8988T (cell line): ENCODE measurements at places on chromosomes 3 and 15.

- DNase-seq: no peak
These were observed 41.7 kb upstream of the CAPN7 start for GRCh38 chr3:15164340-15164739.

- no peak for DNase-seq
These were observed 50.8 kb downstream of the CRYBG3 start for GRCh38 chr3:97872525-97873042.

DNA sequence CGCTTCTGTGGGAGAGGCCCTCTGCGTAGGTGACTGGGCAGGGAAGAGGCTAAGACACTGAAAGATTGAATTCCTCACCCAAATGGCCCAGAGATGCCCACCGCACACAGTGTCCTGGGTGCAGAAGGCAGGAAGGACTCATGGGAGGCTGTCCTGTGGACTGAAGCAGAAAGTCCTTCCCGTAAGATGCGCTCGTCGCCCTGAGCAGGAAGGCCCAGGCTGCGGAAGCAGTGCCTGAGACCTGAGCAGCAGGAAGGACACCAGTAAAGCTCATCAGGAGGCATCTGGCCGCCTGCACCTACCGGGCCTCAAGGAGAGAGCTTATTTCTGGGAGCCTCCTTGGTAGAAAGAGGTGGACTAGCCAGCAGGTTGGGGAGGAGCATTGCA lies 3.3 kb downstream of the PAK6 start:
- no peak for DNase-seq

DNA sequence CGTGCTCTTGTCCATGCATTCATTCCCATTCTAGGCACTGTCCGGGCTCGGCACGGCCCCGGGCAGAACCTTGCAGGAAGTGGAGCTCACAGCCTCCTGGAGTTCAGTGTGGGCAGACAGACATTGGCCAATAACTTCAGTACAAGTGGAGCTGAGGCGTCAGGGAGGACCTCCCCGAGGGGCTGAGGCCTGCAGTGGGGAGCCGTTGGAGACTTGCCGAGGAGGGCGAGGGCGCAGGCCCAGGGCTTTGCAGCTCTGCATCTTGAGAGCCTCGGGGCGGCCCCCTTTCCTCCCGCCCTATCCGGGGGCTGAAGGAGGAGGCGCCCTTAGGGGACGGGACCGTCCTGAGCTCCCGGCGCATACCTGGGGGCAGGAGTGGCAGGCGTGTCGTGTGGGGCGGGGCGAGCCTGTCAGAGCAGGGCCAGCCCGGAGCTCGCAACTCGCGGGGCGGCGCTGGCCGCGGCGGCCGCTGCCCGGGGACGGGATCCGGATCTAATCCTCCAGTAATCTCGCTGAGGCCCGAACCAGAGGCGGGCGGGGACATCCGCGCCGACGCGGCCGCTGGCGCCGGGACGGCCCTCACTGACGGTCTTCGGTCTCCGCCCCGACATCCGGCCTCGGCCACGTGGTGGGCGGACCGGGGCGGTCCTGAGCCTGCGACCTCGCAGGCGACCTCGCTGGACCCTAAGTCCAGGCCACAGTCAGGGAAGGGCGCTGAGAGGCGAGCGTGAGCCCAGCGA lies at the start of gene ACY1:
Gene ACY1, plus strand, starts transcription at position 698 of the 740 bp plus-strand sequence. CDS start 530 bp downstream, outside the sequence.
- DNase-seq: peak; percentile 99

GRCh38 chr15:49255966-49256759 lies 86.1 kb downstream of the GALK2 start:
- no peak for DNase-seq

DNA sequence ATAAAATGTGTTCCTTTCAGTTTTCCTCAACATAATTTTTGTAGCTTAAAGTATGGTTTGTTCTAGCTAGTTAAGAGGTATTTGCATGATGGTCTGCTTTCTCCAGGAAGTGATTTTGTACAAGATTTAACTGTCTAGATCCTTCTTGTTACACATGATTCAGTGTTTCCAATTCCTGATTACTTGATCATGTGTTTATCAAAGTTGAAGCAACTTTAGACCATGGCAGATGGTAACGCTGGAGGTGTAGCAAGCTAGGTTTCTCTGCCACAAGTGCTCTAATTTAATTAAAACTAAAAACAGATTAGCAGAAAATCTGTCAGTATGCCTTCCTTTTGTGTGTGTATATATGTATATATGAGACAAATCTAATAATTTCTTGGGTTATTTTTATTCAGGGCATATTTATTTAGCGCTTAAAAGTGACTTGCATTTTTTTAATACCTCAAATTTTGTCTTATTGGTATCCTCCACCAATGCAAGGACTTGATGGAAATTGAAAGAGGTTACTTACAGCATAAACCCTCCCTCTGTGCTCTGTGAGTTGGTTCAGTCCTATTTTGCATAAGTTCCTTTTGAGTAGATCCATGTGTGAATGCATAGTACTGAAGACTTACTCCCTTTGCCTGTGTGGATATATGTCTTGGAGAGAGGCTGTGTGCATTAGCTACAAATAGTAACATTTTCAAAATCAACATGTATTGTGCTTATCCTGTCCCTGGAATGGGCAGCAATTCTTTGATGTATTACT lies 157.3 kb upstream of the CGNL1 start:
- DNase-seq: no peak

DNA sequence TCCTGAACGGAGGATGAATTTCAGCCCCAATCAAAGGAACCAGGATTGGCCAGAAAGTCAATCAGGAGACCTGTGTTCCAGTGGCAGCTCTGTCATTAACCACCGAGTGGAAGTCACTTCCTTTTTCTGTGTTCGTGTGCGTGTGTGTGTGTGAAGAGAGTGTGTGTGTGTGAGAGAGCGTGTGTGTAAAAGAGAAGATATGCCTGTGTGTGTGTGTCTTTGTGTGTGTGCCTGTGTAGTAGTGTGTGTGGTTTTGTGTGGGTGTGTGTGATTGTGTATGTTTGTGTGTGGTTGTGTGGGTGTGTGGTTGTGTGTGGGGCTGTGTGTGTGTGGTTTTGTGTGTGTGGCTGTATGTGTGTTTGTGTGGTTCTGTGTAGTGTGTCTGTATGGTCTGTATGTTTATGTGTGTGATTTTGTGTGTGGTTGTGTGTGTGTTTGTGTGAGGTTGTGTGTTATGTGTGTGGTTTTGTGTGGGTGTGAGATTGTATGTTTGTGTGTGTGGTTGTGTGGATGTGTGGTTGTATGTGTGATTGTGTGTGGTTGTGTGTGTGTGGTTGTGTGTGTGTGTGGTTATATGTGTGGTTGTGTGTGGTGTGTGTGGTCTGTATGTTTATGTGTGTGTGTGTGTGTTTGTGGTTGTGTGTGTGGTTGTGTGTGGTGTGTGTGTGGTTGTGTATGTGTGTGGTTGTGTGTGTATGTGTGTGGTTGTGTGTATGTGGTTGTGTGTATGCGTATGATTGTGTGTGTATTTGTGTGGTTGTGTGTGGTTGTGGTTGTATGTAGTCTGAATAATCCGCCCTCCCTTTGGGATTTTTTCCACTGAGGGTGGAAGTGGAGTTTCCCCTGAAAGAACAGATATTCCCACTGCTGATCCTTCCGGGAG lies 314.4 kb downstream of the SHQ1 start:
- DNase-seq: no peak

DNA sequence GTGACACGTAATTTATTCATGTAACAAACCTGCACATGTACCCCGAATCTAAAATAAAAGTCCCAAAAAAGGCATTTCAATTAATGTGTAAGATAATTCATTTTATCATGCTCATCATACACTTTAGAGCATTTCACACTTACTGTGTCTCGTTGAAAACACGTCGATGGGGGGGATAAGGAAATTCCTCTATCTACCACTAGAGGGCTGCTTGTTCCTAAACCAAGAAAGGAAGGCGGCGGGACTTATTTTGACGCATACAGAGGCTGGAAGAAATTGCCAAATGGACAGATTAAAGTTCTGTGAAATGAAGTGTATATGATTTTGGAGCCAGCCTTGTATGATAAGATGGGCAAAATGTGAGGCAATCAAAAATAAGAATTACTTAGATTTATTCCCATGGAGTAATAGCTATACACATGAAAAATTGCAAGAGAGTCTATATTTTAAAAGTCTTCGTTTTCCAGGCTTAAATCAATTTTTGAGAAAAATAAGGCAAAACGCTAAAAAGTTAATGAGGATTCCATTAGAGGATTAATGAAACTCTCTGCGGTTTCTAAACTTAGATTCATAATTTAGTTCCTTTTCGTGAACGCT lies 346.8 kb downstream of the CNTN3 start:
- no peak for DNase-seq

DNA sequence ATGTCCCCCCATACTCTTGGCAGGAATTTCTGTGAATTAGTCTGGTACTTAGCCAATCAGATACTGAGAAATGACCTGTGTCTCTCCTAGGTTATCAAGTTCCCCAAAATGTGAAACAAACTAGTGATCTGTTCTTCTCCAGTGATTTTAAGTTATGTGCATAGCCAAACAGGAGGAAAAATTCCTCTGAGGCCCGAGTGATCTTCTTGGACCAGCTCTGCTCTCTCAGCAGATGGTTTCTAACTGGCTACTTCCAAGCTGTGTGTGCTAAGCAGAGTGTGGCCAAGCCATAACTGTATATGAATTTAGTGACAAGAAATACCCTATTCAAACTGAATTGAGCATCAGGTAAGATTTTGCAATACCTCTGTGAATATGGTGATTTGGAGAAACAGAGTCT lies 89.5 kb downstream of the GREM1 start:
- DNase-seq: no peak

- DNase-seq: no peak
These were observed 317.5 kb upstream of the SLCO3A1 start for GRCh38 chr15:91535856-91536500.

- DNase-seq: no peak
These were observed 97.8 kb upstream of the AKAP13 start for GRCh38 chr15:85282504-85283115.

GRCh38 chr3:97930018-97930417 lies 42.2 kb downstream of the RIOX2 start:
- no peak for DNase-seq

- no peak for DNase-seq
These were observed 54.8 kb downstream of the NMD3 start for GRCh38 chr3:161275919-161276318.

GRCh38 chr15:39756806-39757522 lies 25.7 kb downstream of the FSIP1 start:
- DNase-seq: no peak

DNA sequence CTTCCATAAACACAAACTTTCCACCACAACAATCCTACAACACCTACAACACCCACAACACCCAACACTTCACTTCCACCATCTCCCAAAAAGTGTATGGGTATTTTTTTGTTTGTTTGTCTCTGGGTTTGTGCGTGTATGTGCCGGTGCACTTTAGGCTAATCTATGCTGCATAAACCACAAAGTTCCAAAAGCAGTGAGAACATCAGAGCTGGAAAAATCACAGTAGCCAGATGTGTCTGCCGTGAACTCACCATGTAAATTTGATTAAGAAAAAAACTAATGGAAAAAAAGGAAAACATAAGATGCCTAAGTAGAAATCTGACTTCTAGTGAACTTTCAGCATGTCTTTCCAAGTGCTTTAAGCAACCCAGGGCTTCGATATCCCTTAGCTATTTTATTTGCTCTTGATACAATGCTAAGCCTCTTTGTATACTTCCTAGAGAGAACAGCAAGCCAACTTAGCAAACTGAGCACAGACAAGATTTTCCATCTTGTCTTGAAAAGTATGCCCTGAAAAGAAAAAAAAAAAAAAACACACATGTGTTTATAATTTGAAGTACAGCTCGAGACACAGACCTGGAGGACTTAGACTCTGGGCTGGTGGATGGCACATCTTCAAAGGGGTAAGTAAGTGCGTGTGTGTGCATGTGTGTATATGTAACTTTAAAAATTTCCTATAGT lies 91.4 kb downstream of the WWTR1 start:
- no peak for DNase-seq
